ENCODE measurements at places on chromosomes 6 and 20.

DNA sequence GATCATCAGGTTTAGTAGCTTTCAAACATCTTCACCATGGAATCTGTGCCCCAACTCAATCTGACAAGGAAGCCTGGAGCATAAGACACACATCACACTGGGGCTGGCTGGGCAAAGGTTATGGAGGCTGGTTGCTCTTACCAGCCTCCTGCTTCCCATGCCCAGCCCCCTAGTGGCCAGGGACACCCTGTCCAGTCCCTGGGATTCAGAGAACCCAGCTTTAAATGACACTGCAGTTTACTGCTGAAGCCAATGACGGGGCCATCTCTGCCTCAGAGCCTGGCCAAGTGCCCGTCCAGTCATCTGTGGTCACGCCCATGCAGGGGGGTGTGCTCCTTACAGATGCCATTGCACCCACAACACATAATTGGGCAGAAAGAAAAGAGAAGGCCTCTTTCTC is 272.9 kb downstream of the SMOC2 start:
- DNase-seq: no peak

GRCh38 chr6:47633141-47633540 is 65.2 kb upstream of the ADGRF4 start:
- DNase-seq: no peak

DNA sequence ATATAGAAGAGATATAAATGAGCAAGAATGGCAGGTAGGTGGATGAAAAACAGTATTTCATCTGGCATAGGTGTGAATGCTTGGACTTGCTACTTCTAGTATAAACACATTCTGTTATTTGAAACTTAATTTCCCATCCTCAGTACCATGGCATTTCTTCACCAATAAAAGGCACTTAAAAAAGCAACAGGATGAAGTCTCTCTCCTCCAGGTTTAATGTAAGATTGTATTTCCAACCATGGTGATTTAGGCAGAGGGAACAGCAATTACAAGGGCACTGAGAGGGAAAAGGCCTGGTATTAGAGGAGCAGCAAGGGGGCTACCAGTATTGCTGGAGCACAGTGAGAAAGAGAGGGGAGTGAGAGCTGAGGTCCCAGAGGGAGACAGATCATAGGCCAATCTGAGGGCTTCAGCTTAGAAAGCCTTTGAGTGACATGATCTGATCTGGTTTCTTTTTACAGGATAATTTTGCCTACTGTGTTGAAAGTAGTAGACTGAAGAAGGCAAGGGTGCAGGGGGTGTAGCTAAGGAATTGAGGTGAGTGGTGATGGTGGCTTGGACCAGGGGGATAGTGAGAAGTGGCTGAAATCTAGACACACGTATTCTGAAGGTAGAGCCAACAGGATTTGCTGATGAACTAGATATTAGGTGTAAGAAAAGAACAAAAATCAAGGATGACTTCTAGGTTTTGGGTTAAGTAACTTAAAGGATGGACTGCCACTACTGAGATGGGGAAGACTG is 67.8 kb upstream of the SMIM29 start:
- DNase-seq: no peak

GRCh38 chr20:4304601-4305000 is 289.2 kb upstream of the RNF24 start:
- DNase-seq: no peak

- DNase-seq: no peak
Measured at GRCh38 chr6:41942067-41942851, 651 bp upstream of the CCND3 start.

DNA sequence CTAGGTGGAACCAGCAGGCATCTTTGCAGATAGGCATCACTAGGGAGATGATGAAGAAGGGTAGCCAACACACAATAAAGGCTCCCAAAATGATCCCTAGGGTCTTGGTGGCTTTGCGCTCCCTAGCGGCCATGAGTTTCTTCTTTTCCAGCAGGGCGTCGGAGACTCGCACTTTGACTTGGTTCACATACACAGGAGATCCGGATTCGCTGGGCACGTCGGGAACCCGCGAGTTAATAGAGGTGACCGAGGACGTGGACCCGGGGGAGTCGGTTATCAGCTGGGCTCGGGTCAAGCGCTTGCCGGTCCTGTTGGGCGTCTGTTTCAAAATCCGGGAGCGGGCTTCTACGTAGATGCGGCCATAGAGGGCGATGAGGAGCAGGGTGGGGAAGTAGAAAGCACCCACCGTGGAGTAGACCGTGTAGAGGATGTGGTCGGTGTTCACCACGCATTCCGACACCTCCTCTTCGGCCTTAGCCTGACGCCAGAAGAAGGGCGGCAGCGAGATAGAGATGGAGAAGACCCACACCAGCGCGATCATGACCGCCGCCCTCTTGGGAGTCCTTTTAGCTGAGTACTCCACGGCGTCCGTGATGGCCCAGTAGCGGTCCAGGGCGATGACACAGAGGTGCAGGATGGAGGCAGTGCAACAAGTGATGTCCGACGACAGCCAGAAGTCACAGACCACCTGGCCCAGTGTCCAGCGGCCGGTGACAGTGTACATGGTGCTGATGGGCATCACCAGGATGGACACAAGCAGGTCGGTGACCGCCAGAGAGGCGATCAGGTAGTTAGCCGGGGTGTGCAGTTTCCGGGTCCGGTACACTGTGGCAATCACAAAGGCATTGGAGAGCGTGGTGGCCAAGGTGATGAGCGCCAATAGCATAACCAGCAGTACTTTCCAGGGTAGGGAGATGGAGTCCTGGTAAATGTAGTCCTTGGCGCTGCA is 658 bp downstream of the HTR1B start:
- no peak for DNase-seq

Data from heart left ventricle (tissue), 16 donors.